ENCODE measurements at places on chromosomes 5 and 9.

DNA sequence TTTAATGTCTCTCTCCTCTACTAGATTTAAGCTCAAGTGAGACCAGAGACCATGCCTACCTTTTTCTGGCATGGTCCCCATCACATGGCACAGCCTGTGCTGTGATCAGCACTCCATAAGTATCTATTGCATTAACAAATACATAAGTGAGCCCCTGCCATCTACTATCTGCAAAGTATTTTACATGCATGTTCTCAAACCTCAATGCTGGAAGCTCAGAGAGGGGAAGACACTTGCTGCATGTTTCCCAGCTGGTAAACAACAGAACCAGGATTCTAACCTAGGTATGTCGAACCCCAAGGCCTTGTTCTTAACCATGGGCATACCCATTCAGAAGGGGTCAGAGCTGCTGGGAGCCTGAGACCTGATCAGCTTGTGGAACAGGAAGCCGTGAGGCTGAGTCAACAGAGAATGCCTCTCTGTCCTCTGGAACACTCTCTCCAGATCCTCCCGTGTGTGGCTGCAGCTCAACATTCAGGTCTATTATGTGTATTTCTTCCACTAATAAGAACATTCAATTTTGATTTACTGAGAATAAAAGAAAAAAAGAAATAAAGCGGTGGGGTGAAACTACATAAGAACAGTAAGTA lies 232.5 kb upstream of the MSX2 start:
- no peak for DNase-seq

- no peak for DNase-seq
Measured at GRCh38 chr5:142661957-142662356, 23.9 kb downstream of the FGF1 start.

GRCh38 chr5:69525490-69525889 lies 32.9 kb downstream of the OCLN start:
- no peak for DNase-seq

GRCh38 chr5:138640646-138641254 lies 65.5 kb upstream of the HSPA9 start:
- DNase-seq = no peak

DNA sequence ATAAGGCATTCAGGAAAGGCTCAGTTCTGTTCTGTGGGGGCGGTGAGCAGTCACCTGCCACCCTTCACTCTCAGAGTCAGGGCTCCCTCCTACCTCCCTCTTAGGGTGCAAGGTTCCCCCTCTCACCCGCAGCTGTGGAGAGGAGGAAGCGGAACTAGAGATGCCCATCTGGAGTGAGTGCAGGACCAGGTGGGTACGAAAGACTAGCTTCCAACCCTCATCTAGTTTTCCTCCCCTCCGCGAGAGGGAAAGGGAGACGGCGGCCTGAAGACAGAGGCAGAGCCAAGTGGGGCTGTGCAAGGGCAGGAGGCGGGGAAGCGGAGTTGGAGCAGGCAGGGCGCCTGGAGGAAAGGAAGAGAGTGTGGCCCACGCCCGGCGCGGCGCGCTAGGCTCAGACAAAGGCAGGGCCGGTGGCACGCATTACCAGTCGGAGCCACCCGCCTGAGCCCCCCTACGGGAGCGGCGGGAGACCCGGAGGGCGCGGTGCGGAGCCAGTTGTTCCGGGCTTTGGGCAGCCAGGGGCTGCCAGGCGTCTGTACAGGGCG lies 7.3 kb downstream of the PRR7 start:
- DNase-seq = no peak

DNA sequence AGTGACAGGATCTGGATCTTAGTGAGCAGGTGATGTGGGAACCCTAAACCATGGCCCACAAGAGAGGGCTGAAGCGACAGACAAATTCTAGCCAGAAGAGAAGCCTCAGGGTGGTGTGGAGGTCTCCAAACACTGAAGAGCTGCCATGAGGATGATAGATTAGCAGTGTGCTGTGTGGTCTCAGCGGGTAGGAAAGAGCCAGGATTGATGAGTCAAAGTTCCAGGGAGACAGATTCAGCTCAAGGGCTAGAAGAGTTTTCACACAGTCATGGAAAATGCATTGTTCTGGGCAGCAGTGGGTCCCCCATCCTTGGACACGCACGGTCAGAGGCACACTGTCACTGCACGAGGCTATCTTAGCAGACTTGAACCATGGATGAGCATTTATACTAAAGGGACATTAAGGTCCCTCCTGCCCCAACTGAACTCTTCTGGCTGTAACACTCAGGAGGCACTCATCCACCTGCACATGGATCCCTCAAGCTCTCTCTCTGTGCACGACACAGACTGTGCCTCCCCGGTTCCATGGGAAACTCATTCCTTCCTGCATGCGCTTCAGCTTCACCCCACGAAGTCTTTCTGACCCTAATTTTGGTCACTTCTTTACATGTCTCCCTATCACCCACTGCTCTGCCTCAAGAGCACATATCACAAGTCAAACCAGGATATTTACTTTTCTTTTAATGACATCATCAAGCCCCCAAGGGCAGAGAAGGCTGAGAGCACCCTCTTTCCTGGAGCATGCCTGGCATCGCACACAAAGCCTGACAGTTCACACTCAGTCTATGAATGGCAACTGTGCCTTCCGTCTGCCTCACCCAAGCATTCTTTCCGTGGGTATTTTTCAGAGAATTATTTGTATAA lies 84.8 kb downstream of the TLE1 start:
- no peak for DNase-seq

GRCh38 chr9:16321461-16322119 lies 548.9 kb downstream of the BNC2 start:
- DNase-seq = no peak

DNA sequence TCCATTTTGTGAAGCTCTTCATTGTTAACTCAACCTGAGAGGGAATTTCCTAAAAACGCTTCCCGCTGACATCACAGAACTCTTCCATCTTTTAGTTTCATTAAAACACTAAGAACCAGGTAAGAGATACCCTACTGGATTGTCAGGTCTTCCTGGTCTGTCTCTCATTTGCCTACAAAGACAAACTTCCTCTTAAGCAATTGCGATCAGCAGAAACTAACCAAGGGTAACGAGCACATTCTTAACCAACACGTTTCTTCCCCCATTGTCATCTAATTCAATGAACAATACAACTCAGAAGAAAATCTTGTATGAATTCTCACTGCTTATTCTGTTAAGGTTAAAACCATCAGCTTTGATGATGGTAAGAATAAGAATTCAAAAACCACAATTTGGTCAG lies 6.6 kb downstream of the FBXW11 start:
- no peak for DNase-seq

GRCh38 chr9:107239474-107239873 lies 43.6 kb upstream of the RAD23B start:
- DNase-seq = peak; percentile 32

DNA sequence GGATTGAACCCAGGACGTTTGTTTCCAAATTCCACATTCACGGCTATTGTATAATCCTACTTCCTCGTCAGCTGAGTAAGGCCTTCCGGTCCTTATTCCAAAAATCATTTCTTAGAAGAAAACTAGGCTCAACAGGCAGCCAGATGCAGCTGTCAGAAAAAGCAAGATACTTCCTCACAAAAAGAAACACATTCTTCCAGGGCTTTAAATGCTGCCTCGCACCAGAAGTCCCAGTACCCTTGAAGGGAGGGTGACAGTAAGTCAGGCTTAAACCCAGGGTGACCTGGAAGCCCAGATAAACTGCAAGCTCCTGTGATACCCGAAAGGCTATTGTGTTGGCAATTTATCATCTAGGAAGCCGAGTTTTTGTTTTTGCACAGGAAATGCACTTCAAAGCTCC lies 414.0 kb downstream of the NFIB start:
- DNase-seq = no peak

DNA sequence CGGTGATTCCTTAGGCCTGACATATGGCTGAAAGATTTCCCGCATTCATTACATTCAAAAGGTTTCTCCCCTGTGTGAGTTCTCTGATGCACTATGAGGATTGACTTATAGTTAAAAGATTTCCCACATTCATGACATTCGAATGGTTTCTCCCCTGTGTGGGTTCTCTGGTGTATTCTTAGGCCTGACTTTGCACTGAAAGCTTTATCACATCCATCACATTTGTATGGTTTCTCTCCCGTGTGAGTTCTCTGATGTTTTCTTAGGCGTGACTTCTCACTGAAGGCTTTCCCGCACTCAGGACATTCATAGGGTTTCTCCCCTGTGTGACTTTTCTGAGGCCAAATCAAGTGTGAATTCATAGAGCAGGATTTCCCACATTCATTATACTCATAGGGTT lies 35.8 kb downstream of the ZNF782 start:
- DNase-seq = no peak

GRCh38 chr5:17356551-17356950 lies 139.1 kb downstream of the BASP1 start:
- DNase-seq = no peak

- DNase-seq = no peak
Measured at GRCh38 chr9:126406075-126406667, 79.5 kb downstream of the MVB12B start.

GRCh38 chr9:32360983-32361673 lies 23.3 kb upstream of the ACO1 start:
- no peak for DNase-seq

- DNase-seq = no peak
Measured at GRCh38 chr5:95590880-95591279, 29.0 kb upstream of the GPR150 start.

DNA sequence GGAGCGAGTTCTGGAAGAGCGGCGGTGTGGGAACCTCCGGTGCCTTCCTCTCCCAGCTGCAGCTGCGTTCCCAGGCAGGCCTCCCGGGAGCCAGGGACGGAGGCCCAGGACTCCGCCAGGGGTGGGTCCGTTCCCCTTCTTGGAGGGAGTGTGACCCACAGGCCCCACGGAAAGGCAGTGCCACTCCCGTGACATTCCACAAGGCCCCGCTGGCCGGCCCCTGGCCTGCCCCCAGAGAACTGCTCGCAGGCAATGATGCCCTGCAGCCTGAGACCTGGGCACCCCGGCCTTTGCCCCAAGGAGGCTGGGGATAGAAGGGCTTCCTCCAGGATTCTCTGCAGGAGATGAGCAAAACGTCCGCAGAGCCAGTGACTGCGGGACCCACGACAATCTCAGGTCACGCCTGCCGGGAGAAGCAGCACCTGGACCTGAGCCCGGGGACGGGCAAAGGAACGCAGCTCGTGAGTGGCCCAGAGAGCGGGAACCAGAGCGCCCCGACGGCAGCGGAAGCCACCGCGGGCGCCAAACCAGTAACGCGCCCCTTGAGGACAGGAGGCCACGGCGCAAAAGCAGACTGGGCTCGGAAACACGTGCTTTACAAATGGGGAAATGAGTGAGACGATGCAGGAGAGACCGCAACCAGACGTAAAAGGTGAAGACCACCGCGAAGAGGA lies 9.3 kb downstream of the OBP2B start:
- DNase-seq = no peak

DNA sequence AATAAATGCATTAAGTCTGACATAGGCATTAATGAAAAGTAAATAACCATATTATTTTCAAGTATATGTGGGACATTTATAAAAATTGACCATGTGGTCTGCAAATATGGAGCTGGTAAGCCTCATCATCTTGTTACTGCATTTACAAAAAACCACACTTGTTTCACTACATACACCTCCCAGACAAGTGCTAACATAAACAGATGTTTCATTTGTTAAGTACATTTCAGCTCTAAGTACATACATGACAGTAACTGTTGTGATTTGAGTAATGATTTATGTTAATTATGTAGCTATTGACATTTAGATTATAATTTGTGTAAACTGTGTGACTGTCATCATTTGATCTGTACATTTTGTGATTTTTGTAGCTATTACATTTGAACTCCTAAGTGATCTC lies 13.9 kb downstream of the IDNK start:
- no peak for DNase-seq

- no peak for DNase-seq
Measured at GRCh38 chr5:153780876-153781705, 257.6 kb downstream of the FAM114A2 start.

- DNase-seq = no peak
Measured at GRCh38 chr5:169098331-169099121, 202.4 kb downstream of the SLIT3 start.

DNA sequence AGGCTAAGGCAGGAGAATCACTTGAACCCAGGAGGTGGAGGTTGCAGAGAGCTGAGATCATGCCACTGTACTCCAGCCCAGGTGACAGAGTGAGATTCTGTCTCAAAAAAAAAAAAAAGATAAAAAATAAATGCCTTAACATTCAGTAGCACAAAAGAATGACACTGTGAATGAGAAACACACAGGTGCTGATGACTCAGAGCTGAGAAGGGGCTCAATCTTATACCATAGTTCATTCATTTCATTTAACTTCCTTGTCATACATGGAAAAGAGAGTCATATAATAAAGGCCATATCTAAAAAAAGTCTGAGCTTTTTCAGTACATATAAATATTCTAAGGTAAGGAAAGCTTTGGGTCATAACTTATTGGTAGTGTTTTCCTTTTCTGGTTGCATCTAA lies 40.6 kb downstream of the WWC1 start:
- DNase-seq = no peak

GRCh38 chr5:142998316-142999020 lies 228.3 kb downstream of the ARHGAP26 start:
- no peak for DNase-seq

DNA sequence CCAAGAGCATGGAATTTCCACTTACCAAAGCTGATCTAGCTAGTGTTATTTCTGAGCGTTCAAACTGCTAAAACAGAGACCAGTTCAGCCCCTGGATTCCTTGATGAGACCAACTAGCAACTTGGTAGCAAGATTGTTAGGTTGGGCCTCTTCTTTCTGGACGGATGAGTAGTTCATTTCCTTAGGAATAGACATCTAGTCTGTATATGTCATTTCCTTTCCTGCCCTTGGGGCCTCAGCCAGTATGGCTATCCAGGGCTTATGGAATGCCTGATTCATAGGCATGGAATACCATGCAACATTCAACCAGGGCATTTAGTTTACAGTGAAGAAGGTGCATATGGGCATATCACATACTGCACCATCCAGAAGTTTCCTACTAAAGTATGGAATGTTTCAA lies 14.5 kb upstream of the LPAR1 start:
- no peak for DNase-seq

GRCh38 chr9:70040376-70040903 lies 3.2 kb upstream of the MAMDC2 start:
- DNase-seq = no peak

DNA sequence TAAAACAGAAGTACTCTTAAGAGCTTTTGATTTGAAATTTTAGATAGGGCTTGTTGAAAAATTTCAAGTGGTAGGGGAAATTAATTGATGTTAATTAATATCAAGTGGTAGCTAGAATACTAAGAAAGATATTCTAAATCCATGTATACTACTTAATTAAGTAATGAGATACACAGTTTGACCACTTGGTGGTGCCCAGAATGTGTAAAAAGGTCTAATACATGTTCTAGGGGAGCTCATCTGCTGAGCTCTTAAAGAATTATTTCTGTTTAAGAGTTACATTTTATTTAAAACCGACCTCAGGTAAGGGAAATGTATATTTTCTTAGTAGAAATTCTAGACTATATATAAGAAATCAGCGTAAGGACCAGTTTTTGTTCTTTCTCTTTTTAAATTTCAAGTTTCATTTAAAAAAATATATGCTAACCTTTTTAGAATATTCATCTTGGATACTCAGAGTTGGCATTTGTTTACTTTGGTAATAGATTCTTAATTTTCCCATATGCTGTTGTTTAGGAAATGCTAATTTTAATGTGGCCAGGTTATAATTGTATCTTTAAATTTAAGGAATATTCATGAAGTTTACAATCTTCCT lies 61.5 kb downstream of the LNPEP start:
- no peak for DNase-seq
